ENCODE measurements at places on chromosomes 2 and 18.

GRCh38 chr2:97348265-97348664, 235.3 kb downstream of the ANKRD36 start:
- DNase-seq = no peak

GRCh38 chr2:175844169-175844568, 157.9 kb downstream of the LNPK start:
- no peak for DNase-seq

DNA sequence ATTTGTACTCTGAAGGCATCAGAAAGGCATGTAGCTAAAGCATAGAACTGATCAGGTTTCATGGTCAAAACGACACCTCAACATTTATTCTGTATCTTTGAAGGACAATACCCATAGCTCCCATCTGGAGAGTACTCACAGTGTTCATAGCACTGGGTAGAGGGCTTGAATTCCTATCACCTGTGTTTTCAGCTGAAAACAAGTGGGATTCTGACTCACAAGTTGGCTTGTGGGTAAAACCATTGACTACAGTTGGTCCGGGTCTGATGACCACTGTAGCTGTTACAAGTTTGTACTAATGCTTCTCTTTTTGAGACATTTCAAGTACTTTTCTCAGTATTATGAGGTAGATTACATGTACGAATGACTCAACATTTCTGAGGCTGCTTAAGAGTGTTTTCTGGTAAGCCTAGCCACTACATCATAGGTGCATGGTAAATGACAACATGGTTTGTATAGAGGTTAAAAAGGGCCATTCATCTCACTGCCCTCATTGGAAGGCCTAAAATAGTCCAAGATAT, 68.6 kb upstream of the PELI1 start:
- DNase-seq = no peak

DNA sequence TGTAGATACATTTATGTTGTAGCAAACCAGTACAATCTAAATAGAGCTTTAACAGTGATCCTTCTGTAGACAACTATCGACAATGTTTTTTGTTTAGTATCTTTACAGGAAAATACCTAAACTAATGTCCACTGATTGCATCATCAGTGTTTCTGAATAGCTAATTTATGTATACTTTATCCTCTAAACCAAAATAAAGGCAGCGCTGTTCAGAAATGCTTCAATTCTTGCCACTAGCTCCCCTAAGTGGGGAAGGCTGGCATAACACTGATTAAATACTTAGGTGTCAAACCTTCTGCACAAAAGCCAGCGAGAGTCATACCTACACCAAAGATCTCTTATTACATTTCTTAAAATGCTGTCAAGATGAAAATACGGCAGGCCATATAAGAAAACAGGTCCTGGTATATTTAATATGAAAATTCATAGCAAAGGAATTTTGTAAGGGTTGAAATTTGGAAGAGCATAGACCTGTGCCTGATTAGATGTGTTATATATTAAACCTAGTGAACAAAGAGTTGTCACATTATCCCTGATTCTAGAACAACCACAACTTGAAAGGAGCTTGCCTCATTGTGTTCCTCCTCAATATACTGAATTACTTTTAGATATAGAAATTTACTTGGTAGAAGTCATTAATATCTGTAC, 1693.4 kb upstream of the SLC39A10 start:
- DNase-seq = no peak

DNA sequence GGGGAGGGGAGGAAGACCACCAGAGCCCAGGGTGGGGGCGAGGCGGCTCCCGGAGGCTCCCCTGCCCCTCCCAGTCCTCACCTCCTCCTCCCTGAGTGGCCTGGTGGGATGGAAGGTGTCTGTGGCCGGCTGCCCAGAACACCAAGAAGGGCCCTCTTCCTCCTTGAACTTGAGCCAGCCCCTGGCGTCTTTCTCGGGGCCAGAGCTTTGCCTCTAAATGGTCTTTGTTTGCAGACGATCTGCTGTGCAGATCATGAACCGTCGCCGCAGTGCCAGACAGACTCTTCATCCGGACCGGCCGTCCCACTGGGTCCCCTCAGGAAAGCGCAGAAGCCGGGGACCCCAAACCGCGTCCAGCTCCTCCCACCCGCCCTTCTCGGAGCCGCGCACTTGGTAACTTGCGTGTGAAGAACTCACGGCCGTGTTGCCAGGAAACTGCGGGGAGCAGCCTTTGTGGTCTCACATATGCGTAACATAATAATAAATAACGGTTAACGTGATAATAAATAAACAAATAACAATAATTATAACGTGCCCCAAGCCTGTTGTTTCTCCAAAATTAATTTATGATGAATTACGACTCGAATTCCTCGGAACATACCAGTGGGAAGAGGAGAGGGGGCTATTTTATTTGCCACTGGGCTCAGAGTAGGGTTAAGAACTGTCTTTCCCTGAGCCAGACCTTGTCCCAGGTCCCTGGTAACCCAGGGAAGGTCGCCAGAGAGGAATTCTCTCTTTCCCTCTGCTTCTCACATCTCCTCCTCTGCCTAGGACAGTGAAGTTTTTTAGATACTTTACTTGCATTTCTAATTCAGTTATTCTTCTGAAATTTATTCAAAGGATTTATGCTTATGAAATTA, 41.0 kb downstream of the PTGR3 start:
- no peak for DNase-seq

DNA sequence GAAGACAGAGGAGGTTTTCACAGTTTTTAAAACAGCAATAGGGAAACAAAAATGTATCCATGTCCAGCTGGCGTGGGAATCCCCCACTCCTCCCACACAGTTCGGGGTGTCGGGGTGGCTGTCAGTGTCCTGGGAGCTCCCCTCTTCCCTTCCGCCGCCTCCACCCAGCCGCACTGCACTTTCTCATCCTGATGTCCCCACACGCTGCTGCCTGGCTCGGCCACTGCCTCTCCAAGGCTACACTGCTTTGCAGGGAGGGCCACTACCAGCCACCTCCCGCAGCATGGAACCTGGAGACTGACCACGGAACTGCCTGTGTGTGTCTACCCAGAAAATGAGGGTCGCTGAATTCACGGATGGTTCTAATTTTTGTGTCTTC, 138.7 kb upstream of the CTDP1 start:
- DNase-seq = no peak

DNA sequence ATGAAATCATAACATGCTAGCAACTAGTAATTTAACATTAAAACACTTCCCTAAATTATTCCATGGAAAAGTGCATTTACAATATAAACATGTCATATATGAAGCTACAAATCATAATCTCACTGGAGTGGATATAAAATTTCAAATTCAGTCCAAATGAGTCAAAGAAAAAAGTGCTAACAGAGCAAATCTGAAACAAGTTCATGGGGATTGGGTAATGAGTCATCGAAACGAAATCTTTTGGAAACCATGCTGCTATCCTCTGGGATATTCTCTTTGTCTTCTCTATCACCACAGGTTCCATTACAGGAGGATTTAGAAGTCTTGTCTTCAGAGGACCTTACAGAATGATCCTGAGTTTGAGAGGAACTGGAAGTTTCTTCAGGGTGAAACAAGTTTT, 34.1 kb downstream of the STK17B start:
- DNase-seq = no peak

DNA sequence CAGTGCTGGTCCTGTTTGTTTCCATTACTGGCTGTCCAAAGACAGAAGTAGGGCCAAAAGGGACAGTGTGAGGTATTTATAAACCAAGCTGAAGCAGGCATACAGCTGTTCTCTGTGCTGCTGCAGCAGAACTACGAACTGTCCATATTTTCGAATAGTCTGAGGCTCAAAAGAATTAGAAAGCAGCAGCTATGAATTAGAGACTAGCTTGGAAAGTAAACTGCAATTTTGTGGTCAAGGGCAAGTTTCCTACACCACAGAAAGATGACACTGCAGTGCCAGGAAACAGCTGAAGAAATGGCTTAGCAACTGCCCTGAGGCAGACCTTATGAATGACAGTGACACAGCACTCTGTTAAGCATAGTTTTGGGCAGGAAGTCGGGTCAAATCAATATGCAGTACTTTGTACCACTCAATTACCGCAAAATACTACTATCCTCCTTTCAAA, 125.3 kb downstream of the TMEM131 start:
- DNase-seq = no peak

DNA sequence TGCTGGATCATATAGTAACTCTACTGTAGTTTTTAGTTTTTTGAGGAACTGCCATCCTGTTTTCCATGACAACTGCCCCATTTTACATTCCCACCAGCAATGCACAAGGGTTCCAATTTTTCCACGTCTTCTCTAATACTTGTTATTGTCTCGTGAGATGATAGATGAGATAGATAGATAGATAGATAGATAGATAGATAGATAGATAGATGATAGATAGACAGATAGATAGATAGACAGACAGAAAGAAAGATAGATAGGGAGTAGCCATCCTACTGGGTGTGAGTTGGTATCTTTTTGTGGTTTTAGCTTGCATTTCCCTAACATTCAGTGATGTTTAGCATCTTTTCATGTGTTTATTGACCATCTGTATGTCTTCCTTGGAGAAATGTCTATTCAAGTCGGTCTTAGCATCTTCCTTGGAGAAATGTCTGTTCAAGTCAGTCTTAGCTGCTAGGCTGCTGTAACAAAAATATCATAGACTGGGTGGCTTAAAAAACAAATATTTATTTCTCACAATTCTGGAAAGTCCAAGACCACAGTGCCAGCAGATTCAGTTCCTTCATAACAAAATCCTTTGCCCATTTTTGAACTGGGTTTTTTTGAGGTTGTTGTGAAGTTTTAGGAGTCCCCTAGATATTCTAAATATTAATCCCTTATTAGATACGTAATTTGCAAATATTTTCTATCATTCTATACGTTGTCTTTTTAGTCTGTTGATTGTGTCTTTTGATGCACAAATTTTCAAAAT, 98.5 kb downstream of the BIN1 start:
- no peak for DNase-seq

DNA sequence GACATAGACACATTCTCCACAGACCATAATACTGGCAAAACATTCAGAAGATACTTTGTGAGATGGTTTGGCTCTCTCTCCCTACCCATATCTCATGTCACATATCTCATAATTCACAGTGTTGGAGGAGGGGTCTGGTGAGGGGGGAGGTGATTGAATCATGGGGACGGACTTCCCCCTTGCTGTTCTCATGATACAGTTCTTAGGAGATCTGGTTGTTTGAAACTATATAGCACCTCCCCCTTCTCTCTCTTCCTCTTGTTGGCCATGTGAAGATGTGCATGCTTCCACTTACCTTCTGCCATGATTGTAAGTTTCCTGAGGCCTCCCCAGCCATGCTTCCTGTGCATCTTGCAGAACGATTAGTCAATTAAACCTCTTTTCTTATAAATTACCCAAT, 61.1 kb downstream of the HK2 start:
- DNase-seq = no peak

DNA sequence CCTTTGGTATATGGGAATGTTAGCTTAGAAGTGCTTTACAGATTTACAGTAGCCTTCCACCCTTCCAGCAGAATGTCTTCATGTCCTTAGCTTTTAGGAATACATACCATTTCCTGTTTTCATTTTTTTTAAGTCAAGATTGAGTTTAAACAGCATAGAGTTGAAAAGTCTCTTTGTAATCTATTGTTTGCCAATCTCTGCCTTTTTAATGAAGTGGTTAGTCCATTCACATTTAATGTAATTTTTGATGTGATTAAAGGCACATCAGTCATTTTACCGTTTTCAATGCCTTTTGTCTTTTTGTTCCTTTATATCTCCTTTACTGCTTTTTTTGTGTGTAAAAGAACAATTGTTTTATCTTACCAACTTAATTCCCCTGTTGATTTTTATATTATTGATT, 233.4 kb upstream of the SMIM21 start:
- DNase-seq = no peak

DNA sequence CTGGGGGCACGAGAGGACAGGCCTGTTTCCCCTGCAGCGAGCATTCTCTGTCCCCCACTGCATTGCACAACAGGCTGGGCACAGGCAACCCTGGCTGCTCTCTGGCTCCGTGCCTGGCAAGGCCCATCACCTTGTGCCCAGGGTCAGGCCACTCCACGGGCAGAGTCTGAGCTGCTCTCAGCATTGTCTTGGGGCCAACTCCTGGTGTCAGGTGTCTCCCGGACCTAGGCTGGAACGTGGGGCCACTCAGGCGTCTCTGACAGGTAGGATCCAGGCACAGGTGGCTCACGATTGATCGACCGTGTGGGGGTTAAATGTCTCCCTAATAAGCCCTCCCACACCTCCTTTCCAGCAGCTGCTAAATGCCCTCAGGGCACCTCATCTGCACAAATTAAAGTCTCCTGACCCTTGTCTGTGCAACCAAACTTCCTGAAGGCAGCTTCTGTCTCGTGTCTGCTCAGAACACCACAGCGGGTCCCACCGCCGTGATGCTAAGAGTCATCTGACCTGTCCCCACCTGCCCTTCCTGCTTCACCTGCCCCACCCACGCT, 66.6 kb upstream of the GPC1 start:
- no peak for DNase-seq

- DNase-seq = no peak
Observed at GRCh38 chr2:227788561-227789018, 25.1 kb upstream of the CCL20 start.

DNA sequence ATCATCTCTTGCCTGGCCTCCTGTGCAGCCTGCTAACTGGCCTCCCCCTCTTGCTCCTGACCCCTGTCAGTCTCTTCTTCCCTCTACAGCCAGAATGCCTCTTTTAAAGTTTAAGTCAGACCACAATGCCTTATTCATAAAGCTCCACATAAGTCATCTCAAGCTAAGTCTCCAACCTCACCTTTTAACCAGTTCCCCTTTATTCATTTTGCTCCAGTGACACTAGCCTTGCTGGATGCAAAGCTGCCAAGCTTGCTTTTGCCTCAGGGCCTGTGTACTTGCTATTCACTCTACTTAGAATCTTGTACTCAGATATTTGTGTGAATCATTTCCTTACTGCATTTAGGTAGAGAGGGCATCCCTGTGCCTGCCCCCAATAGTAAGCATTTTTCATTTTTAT, 180.9 kb downstream of the PDE1A start:
- no peak for DNase-seq

- DNase-seq = no peak
Observed at GRCh38 chr2:41998186-41999127, 49.4 kb upstream of the PKDCC start.

GRCh38 chr2:201931475-201931874, 102.2 kb upstream of the FZD7 start:
- DNase-seq = no peak

DNA sequence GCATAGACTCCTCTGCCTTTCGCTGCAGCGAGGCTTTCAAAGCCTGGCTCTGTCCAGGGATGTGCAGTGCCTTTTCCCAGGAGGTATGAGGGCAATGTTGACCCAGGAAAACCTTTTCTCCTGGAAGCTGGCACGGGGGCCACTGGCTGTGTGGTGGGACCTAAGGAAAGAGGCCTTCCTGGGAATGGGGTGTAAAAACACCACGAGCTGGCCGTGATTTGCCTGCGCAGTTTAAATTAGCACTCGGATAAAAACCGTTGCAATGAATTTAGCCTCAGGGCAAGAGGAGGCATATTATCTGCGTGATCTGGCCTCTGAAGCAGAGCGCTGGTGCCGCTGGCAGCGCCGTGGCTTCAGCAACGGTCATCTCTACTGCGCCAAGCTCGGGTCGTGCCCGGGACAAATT, 3.0 kb downstream of the OSR1 start:
- DNase-seq = no peak

DNA sequence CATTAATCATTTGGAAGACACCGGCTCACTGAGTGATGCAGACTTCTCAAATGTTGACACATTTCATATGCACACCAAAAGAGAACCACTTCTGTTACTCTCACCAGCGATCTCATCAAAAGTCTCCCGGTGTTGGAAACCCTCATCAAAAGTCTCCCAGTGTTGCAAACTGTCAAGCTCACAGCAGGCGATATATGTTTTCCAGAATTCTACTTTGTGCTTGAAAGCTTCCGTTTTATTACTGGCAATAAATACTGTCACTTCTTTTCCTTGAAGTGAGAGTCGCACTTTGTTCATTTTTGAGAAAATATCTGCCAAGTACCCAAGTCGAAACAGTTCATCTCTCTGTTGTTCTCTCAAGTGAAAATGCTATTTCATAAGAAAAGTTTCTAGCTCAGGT, 20.5 kb downstream of the MLPH start:
- DNase-seq = no peak

Data from amygdala (tissue), 56 donors.